ENCODE measurements at places on chromosomes 5 and 9. TPM values are rescaled to one million over a fixed set of nuclear protein-coding genes. Genes with fewer than 3 reads are reported as not detected.

DNA sequence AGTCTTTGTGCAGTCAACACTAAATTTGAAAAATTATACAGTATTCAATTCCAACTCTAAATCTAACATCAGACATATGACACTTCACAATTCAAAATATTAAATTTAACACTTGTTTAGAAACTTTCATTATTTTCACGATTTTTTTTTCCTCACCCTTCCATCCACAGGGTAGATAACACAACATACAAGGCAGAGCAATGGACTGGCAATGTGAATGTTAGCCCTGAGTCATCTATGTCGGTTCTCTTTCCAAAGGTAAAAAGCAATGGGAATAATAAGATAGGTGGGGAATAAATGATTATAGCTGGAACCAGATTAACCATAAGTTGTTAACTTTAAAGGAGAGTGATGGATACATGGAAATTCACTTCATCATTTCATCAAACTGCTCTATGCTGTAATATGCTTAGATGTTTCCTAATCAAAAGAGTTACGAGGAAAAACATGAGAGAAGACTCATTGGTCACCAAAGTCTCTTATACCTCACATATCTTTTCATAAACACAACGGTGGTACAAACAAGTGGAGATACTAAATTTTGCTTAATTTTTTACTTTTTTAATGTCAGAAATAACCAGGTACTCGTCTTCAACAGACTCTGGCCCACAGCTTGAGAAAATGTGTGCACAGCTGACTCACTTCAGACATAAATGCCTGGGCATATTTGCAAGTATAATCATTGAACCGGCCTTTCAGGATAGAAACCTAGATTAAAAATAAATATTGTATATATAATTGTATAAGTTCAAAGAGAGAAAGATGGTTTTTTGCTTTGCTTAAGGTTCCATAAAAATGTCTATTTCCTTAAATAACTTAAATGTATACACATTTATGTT, 23.0 kb downstream of the RFX3 start:
- DNase-seq, result no peak

DNA sequence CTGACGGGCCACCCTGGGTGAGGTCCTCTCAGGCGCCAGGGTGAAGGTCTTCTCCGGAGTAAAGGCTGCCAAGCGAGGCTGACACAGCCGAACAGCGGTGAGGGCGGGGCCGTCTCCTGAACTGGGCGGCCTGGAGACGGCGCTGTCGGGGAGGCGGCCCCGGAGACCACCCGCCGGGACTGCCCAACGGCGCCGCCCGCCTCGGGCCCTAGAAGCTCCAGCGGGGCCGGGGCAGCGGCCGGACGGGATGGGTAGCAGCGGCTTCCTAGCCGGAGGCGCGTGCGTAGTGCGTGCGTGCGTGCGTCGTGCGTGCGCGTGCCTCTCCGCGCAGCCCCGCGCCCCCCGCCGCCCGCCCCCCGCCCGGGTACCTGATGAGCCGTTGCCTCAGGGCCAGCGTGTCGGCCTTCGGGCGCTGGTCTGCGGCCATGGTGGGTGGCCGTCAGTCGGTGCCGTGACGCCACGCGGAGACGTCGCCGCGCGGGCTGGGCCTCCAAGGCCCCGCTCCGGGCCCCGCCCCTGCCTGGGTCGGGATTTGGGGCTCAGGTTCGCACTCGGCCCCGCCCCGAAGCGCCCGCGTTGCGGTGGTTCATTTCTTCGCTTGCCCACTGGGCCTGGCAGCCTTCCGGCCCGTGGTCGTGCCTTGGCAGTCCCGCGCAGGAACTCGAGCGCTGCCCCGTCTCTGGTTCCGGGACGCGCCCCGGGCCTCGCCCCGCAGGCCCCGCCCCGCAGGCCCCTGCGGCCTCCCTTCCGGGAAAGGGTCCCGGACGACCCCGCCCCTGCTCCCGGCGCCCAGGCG, at the start of gene PHYKPL:
PHYKPL (minus strand) TSS at position 679 of the 796 bp plus-strand sequence; CDS start at position 427, 252 bp downstream.
- peak; percentile 66 for DNase-seq

DNA sequence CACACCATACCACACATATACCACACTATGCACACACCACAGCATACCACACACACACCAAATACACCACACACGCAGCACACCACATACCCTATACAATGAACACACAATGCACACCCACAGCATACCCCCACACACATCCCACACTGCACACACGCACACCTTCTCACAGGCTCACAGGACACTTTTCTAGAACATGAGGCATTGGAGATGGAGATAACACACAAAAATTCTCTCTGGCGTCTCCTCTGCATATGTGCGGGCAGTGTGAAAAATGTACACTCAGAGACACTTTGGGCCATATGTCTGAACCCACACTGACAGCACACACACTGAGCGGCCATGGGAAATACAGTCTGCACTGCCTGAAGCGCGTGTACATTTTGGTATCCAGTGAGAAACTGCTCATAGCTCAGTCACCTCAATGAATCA, 278.1 kb downstream of the GADD45G start:
- no peak for DNase-seq

GRCh38 chr9:87678650-87679355, 47.1 kb upstream of the CTSL start:
- DNase-seq, result peak; percentile 80

- no peak for DNase-seq
Observed at GRCh38 chr9:19913151-19913550, 124.3 kb upstream of the SLC24A2 start.

DNA sequence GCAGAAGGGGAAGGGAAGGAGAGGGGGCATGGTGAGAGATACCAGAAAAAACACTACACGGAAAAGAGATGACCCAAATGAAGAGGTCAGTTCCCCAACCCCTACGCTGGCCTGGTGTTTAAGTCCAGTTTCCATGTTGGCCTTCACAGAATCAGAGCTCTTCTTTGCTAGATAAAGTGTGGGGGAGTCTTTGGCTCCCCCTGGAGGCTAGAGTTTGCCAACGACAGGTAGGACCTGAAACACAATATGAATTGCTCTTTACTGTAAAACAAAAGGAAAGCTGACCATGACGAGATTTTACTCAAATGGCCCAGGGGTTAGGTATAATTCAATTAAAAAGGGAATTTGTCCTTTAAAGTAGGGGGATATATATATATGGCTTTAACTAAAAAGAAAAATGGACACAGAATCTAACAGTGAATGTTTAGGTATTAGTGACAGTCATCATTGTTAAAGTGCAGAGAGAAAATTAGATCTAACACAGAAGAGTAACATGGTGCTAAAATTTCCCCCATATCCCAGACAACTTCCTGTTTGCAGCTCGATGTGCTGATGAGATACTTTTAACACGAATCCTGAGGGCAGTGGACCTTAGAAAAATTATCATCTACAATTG, 92.0 kb downstream of the SV2C start:
- peak; percentile 47 for DNase-seq

DNA sequence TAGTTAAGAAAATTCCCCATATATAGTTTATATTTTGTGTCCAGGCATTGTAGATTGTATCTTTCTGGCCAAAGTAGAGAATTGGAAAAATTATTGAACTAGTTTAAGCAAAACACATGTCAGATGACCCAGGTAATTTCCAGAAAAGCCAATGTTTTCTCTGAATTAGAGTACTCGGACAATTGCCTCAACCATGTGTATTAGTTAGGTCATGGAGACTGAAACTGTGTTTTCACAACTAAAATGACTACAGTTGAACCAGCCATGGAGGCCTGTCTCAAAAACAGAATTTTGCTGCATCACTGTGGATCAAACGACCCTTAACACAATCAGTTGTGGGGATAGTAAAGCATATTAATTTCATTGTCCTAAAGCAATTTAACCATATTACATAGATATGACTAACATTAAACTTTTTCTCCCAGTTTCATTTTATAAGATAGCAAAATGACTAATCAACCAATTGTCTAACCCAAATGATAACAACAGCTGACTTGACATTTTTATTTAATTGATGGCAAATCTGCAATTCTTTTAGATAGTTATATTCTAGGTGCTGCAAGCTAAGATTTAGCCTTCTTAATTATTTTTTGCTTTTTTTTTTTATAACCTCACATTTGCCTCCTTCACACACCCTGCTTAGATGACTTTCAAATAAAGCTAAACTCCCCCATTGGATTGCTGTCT, 39.2 kb upstream of the SPDL1 start:
- no peak for DNase-seq

SEMA5A gene
- 32.5 TPM for polyA plus RNA-seq

TMEM141 gene
- 78.0 TPM for polyA plus RNA-seq
